NCI-H526 treated with DMSO at 0.1 percent for 48 hours (cell line): ENCODE measurements at places on chromosomes 5 and 9.

DNA sequence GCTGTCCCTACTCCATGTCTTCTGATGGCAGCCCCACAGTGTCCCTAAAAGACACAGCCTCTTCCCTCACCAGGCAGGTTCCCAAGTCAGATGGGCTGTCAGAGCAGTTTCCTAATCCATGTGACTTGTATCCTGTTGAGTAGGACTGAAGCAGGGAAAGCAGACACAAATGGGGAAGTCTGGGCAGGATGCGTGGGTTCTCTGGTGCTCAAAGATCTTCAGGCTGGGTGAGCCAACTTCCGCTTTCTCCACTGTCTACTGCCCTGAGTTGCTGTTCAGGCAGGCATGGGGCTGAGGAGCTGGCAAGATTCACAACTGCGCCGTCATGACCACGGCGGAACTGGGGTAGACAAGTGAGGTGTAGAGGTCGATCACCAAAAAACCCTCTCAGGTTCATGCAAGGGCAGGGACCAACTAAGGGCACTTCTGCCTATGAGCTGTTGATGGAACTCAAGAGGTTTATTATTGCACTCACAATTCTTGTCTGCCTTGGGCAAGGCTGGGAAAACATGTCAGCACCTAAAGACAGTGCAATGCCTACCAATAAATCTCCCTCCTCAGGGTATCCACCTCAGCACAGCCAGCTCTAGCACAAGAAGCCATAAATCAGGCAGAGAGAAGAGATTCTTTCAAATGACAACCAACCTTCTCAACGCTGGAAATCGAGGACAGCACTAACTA lies 83.4 kb downstream of the RAPGEF1 start:
- DNase-seq: no peak

- DNase-seq: no peak
These were observed 134.1 kb upstream of the IFNE start for GRCh38 chr9:21616082-21616778.

DNA sequence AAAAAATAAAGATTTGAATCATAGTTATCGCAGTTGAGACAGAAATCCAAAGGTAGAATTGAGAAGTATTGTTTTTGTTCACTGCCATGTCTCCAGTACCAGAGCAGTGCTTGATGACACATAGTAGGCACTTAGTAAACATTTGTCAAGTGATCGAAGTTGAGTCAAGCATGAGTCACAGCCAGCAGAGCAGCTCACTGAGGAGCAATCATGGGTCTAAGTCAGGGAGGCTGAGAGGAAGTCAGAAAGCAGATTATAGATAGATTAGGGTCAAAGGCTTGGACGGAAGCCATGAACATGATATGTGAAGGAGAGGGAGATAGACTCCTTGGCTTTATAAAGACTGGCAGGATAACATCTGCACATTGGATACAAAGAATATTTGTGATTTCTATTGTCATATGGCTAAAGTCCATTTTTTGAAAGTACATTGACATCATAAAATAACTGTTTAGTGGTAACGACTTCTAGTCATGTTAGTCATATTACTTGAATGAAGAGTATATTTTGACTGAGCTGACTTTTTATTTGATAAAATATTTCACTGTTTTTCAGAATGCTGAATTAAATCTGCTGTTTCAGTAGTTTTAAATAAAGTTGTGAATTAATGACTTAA lies 168.5 kb downstream of the RAB3C start:
- DNase-seq: no peak

DNA sequence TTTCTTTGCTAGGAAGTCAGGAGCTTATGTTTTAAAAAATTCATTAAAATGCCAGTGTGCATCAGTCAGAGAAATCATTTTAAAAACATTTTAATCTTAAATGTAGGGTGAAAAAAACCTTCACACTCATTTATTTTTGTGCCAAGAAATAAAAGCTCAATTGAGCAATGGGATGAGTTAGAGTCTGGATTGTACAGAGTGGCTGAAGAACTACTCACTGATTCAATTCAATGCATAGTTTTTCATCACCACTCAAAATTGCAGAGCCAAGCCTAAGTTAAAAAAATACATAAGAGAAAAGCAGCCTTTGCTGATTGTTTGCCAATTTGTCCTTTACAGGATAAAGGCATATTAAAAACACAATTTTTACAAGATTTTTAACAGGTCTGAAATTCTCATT lies 168.2 kb upstream of the DMRTA1 start:
- no peak for DNase-seq

- no peak for DNase-seq
These were observed 114.2 kb upstream of the SLC24A2 start for GRCh38 chr9:19903076-19903475.

GRCh38 chr9:131282175-131282574 lies 5.9 kb upstream of the FAM78A start:
- DNase-seq: no peak

- DNase-seq: no peak
These were observed 138.9 kb downstream of the C9orf50 start for GRCh38 chr9:129481810-129482511.
